ENCODE measurements at places on chromosomes 11 and 22.

DNA sequence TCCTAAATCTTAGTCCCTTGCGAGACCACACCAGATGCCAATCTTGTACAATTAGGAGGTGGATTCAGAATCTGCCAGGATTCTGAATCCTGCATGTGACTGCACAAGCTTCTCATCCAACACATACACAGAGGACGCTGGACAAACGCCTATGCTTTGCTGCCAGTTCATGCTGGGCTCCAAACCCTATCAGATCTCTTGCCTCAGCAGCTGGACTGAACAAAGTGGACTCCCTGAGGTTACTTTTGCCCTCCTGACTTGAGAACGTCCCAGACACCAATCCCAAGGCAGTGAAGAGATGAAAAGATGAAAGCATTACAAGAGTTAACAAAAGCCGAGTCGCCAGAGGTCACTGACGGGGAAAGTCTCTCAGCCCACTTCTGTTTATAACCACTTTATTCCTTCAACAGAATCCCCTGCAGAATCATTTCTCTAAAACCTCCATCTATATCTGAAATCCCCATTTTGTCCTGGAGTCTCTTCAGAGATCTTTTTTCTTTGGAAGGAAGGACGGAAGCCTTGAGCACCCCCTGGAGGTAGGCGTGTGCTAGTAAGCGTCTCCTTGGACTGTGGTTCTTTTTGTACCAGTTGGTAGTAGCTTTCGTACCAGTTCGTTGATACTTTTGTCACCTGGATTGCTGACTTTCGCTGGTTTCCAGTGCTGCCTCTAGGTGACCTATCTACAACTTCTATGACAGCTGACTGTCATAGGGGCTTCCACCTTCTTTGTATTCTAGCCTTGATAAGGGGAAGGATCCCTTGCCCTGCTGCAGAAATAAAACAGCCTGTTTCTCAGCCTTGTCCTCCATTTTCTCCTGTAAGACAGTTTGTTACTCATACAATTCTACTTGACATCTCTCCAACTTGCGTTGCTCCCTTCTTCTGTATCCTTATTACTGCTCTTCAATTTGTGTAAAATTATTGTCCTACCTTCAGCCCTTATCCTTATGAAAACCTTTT lies 26.1 kb upstream of the EED start:
- no peaks in the 10 kb centered on the region for H3K36me3 ChIP-seq
- peak; percentile 74 for DNase-seq
- H3K4me3 ChIP-seq = no peak overlapping the region
- peaks cover 12% of the 10 kb centered on the region for H3K4me1 ChIP-seq
- peak overlapping the region; percentile 25 for H3K27ac ChIP-seq

- H3K4me1 ChIP-seq = peaks cover 6% of the 10 kb centered on the region
- H3K27me3 ChIP-seq = no peaks in the 10 kb centered on the region
- H3K27ac ChIP-seq = no peak overlapping the region
- H3K4me3 ChIP-seq = no peak overlapping the region
These were observed 27.0 kb downstream of the MYO7A start for GRCh38 chr11:77155082-77155475.

GRCh38 chr11:111500481-111500880 lies 11.7 kb downstream of the BTG4 start:
- no peaks in the 10 kb centered on the region for H3K4me1 ChIP-seq
- H3K27ac ChIP-seq = no peak overlapping the region
- H3K4me3 ChIP-seq = no peak overlapping the region
- no peak for DNase-seq
- no peaks in the 10 kb centered on the region for H3K36me3 ChIP-seq

DNA sequence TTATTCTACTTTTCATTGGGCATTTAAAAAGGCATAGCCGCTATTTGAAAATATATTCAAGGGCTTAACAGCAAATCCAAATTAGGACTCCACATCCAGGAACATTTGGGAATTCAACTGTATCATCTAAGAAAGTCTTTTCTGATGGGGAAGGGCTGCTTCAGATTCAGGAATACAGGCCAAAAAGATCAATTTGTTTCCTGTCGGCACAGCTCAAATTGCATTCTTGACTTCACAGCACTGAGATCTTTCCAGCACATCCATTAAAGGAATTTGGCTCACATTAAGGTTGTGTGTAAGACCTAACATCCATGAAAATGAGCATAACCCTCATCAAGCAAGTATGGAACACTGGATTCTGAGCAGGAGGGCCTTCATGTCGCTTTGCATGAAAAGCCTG lies 1169.5 kb upstream of the CCDC90B start:
- no peak overlapping the region for H3K27ac ChIP-seq
- DNase-seq = no peak
- H3K27me3 ChIP-seq = no peaks in the 10 kb centered on the region
- H3K4me3 ChIP-seq = no peak overlapping the region
- no peaks in the 10 kb centered on the region for H3K4me1 ChIP-seq

Data from Caco-2 (cell line).